ENCODE measurements at places on chromosomes 4 and X.

- no peak for DNase-seq
These were observed 2.7 kb downstream of the CT55 start for GRCh38 chrX:135168486-135168885.

GRCh38 chr4:70619288-70619687 is 9.3 kb upstream of the ENAM start:
- no peak for DNase-seq

DNA sequence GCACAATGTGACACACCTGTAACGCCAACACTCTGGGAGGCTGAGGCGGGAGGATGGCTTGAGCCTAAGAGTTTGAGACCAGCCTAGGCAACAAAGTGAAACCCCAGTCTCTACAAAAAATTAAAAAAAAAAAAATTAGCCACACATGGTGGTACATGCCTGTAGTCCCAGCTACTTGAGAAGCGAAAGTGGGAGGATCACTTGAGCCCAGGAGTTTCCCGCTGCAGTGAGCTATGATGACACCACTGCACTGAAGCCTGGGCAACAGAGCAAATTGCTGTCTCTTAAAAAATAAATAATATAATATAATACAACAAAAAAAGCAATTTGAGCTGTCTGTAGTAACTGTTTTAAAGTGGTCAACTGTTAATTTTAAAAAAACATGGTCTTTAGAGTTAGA is 13.2 kb downstream of the SPOCK3 start:
- DNase-seq, result no peak

- DNase-seq, result no peak
These were observed 28.0 kb downstream of the SCD5 start for GRCh38 chr4:82770607-82771006.

- no peak for DNase-seq
These were observed 2466.9 kb downstream of the PCDH7 start for GRCh38 chr4:33187035-33187434.

GRCh38 chrX:118536204-118536603 is 40.6 kb downstream of the DOCK11 start:
- DNase-seq, result no peak

- no peak for DNase-seq
These were observed 1062.5 kb downstream of the ADGRL3 start for GRCh38 chr4:62262676-62263075.

DNA sequence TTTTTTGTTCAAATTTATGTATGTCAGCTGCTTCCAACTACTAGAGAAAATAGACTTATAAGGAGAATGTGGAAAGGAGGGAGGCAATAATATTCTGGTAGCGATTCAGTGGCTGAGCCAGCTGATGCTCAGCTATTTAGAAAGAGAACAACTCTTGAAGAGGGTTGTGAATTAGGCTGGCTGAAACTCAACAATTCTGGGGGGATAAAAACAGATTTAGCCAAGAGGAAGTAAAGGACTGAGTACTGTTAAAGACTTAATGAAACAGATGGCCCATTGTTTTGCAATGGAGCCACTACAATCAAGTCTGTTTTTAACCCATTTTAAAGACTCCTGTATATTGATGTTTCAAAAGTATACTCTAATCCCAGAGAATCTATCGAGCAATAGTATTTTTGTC is 1058.9 kb downstream of the C4orf33 start:
- DNase-seq, result no peak

- DNase-seq, result peak; percentile 37
These were observed 200.4 kb downstream of the MAB21L2 start for GRCh38 chr4:150782311-150782710.

GRCh38 chr4:70901607-70901983 is 574 bp upstream of the MOB1B start:
- no peak for DNase-seq

GRCh38 chr4:58541926-58542325 is 1431.7 kb upstream of the IGFBP7 start:
- no peak for DNase-seq

GRCh38 chrX:39017077-39017476 is 215.8 kb downstream of the MID1IP1 start:
- DNase-seq, result peak; percentile 0

DNA sequence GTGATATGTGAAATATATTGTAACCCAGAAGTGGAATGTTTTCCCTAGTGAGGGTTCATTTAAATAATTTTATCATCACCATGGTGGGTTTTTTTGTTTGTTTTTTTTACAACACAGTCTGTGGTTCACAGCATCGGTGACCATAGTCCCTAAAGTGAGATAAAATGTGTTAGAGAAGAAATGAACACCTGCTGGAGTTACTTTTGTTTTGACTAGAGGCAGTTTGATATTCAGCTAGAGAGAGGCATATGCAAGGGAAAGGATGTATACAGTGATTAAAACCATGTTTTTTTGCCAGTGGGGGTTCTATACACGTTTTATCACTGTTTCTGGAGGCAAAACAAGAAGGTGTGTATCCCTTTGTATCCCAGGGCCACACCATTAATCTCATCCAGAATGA is 541.5 kb downstream of the PCDH7 start:
- DNase-seq, result no peak

DNA sequence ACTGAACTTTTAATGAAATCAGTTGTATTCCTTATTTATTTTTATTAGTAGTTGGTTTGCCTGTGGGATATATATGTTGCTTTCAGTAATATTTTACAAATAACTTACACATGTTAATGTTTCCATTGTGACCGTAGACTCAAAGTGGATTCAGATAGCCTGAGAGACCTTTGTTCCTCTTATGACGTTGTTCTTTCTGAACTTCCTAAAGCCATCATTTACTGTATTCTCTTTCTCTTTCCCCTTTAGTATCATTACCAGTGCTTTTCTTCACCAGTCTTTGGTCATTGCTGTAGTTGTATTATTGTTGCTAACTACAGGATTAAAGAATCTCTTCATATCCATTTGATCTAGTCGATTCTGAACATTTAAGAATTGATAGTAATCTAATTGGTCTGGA is 4.3 kb downstream of the STIM2 start:
- DNase-seq, result no peak

DNA sequence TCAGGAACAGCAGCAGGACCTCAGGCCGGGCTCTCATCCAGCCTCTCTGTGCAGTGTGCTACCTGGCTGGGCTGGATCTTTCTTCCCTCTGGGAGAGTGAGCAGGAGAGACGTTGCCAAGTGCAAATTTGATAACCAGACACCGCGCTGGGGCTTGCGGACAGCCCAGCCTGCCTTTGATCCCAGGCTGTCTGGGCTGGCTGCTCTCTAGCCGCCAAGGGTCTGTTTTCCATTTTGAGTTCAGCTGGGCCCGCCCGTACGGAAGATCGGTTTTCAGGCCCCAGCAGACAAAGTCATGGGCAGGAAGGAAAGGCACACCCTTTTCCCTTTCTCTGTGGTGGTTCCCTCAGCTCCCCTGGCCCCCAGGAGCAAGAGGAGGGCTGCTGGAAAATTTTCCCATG is 90.2 kb downstream of the CPZ start:
- DNase-seq, result no peak

- no peak for DNase-seq
These were observed 56.8 kb downstream of the TAPT1 start for GRCh38 chr4:16169490-16169889.

DNA sequence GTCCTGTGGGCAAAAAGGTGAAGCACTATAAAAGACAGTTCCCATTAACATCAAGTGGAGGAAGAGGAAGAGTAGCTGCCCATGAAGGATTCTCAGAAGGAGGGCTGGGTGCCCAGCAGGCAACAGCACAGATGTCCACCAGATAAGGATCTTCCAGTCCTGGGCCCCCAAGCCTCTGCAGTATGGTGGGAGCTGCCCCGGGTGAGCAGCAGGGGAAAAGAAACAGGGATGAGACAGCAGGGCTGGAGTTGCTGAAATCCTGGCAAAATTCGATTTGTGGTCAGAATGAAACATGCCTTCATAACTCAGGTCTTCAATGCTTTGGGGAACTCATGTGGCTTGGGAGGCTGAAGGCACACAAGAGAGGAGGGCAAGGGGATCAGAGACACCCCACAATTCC is 94.6 kb downstream of the RASL11B start:
- no peak for DNase-seq

GRCh38 chrX:123731987-123732669 is 724 bp downstream of the THOC2 start:
- no peak for DNase-seq

DNA sequence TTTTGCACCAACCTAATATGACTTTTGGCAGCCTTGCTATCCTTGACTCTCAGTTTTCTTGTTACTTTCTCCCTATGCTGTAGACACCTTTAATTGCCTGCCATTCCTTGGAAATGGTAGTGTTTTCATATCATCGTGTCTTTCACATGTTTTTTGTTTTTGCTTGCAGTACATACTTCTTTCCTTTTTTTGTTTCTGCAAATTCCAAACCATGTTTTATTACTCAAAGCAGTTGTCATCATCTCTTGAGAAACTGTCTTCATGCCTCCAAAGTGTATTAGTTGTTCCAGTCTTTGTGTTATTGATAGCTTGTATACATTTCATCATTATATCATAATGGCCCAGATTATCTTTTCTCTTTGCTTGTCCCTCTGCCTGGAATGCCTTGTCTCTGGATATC is 57.1 kb downstream of the PDLIM5 start:
- DNase-seq, result no peak

DNA sequence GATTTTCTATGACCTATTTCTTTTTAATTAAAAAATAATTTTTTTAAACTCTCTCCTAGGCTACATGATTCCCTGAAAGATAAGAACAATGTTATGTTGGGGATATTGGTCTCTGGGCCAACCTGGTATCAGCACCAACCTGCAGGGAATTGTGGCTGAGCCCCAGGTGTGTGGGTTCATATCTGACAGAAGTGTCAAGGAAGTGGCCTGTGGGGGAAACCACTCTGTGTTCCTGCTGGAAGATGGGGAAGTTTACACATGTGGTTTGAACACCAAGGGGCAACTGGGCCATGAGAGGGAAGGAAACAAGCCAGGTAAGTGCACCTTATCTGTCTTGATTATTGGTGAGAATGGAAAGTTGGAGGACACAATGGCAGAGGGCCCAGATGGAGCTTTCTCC is 13.5 kb downstream of the HERC3 start:
- no peak for DNase-seq

DNA sequence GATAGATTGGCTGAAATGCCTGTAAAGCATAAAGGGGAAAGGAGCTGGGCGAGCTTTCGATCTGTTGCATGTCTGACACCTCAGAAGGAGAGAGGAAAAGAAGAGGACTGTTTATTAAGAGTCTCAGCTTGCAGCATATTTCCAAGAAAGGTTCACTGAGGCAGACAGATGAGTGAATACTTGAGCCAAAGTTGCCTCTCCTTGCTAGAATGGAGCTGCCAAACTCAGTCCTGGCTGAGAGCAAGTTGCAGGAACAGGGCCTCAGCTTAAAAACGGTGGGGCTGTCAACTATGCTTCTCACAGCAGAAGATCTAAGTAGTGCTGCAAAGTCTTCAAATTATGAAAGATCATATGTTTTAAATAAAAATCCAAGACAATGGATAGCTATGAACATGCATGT is 707.5 kb downstream of the PCDH7 start:
- no peak for DNase-seq

- DNase-seq, result peak; percentile 60
These were observed 558.9 kb downstream of the SPOCK3 start for GRCh38 chr4:166675411-166675810.

- no peak for DNase-seq
These were observed at the start of gene TMPRSS11F for GRCh38 chr4:68129793-68130192. TMPRSS11F (minus strand) TSS chr4:68129869; CDS start chr4:68129820, 49 bp downstream.

DNA sequence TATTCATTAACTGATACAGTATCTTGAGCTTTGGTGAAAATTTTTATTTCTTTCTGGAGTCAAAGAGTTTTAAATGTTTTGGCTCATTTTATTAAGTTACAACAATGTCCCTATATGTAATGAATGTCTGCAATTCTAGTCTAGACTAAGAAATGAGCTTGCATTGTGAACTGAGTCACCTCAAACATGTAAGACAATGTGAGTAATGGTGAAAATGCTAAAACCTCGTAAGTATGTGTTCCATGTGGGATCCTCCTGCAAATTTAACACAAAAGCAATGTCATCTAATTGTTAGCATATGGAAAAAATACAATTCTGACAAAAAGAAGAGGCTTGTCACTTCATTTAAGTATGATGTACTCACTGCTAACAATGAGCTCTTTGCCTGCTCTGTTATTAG is 480.5 kb upstream of the FSTL5 start:
- DNase-seq, result no peak

- peak; percentile 72 for DNase-seq
These were observed 28.5 kb downstream of the PHEX start for GRCh38 chrX:22060415-22061280.

DNA sequence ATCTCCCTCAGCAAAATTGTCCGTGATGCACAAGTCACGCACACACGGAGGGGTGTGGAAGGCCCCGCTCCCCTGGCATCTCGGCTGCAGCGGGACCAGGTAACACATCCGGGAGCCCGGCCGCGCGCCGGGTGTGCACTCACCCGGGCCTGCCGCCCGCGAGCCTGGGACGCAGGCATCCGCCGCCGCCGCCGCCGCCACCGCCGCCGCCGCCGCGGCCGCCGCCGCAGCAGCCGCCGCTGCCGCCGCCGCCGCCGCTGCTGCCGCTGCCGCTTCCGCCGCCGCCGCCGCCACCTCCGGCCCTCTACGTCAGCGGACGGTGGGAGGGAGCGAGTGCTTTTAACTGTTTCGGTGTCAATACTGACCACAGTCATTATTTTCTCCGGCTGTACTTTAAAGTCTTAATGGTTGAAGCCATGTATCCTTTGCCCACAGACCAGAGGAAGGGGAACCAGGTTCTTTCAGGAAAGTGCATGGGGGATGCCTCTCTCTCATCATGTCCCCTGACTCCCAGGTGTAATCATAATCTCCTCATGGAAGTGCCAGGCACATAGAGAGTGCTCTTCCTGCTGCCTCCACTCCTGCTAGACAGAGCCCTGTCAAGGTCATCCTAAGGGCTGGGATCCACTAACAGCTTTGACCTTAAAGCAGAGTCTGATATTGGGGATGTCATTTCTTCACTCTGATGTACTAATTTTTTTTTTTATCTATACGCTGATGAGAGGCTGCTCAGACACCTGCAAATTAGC is 38.0 kb downstream of the MAGEE2 start:
- no peak for DNase-seq

DNA sequence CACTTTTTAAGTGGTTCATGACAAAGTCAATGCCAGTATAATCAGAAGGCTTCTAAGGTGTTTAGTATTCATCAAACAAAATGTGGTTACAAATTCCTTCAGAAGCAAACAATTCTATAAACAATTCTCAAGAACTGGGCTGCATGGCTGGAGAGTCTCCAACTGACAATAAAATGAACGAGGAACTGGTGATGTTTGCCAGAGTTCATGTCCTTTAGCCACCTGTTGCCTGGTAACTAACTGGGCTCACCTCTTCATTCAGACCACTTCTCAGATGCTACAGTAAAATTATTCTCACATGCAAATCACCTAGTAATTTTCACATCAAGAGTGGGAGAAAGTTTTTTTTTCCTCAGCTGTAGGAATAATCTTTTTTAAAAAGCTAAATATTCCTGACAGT is 53.3 kb downstream of the CAMK2D start:
- no peak for DNase-seq

- DNase-seq, result no peak
These were observed 37.5 kb upstream of the CXCL8 start for GRCh38 chr4:73702796-73703287.

GRCh38 chr4:80615099-80615498 is 279.6 kb downstream of the CFAP299 start:
- DNase-seq, result no peak

GRCh38 chrX:17081511-17081910 is 135.1 kb downstream of the REPS2 start:
- DNase-seq, result no peak

Measured in HT1080 (cell line).